Activated T-helper 1 cell treated with Interleukin-2 at 50 U/mL for 16 hours (primary cell): ENCODE measurements at places on chromosomes 7 and 10.

DNA sequence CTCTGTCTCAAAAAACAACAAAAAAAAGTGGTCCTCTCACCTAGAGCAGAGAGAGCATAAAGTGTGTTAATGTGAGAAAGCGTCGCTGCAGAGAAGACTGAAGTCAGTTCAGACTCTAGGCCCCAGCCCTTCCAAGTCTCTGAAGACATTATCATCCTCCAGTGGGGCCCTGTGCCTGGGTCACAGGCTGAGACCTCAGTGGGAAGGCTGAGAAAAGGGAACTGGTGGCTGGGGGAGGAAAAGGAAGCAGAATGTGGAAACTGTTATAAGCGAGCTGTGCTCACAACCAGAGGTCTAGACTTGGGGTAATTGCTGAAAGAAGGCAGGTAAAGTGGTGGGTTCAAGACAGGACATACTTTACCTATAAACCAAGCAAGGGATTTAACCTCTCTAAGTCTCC, 4.9 kb upstream of the RRP12 start:
- no peak for DNase-seq

DNA sequence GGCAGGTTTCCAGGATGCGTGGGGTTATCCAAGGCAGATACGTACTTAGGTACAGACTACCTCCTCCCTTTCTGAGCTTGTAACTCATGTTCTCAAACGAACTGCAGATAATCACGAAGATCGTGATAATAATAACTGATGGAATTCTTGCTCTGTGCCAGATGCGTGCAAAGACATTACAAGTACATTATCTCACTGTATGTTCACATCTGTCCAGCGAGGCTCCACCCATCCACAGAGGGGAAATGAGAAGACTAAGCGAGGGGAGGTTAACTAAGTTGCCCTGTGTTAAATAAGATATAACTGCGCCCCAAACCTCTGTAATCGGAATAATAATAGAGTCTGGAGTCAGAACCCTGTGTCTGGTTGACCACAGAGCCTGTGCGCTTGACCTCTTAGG, 1.9 kb downstream of the GALNT17 start:
- no peak for DNase-seq

DNA sequence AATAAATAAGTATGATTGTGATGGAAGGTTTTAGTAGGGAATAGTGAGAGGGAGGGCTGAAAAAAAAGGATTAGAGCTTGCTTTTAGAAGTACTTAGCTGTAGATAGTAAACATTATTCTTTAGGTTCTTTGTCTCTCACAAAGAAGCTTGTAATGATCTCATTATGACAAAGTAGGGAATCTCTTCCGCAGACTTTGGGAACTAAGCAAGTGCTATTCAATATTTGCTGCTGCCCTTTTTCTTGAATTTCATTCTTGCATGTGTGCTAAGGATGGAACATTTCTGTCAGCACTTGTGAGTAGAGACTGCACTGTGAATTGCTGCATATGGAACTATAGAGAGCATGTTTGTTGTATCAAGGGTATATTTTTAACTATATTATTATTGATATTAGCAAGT, 173.4 kb downstream of the ST7 start:
- no peak for DNase-seq

- no peak for DNase-seq
Measured at GRCh38 chr7:128265906-128266300, 24.8 kb downstream of the LEP start.

DNA sequence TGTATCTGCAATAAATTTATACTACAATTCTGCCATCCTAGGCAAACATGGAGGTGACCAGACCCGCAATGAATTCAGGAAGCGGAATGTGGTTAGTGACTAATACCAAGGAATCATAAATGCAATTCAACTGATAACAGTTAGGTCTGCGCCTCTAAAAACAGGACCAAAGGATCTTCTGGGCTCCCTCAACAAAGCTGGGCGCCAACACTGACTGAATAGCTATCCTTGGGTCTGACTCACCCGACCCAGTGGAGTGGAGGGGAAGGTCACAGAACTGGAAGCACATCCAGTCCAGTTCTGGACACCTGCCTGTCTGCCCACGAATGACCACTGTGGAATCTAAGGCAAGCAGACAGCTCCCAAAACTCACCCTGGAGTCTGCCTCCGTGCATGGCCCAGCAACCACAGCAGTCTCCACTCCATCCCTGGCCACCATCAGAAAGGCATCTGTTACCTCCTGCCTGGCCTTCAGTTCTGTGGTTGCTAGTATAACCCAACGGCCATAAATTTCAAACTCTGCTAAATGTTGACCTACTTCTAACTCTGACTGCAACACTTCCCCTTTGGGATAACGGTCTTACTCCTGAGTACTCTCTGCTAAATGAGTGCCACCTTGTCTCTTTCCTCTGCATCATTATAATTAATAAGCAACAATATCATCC, 43.0 kb upstream of the DLX6 start:
- DNase-seq = no peak

GRCh38 chr7:15470825-15471668, 90.8 kb downstream of the AGMO start:
- no peak for DNase-seq

DNA sequence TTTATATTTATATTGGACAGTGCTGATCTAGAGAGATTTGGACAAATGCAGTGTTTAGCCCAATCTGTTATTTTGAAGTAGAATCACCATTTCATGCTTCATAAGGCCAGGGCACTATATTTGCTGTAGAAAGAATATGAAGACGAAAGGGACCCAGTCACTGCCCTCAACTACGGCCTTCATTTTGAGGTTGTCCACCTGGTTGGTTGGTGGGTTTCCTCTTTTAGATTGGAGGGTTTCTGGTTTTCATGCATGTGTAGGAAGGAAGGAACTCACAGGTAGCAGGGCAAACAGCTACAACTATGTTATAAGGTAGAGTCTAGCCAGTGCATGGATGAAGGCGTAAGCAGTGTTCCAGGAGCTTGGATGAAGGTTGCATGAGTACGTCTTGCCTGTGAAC, 56.3 kb downstream of the ARID5B start:
- no peak for DNase-seq

- no peak for DNase-seq
Measured at GRCh38 chr7:1478480-1478879, 19.2 kb upstream of the MICALL2 start.

DNA sequence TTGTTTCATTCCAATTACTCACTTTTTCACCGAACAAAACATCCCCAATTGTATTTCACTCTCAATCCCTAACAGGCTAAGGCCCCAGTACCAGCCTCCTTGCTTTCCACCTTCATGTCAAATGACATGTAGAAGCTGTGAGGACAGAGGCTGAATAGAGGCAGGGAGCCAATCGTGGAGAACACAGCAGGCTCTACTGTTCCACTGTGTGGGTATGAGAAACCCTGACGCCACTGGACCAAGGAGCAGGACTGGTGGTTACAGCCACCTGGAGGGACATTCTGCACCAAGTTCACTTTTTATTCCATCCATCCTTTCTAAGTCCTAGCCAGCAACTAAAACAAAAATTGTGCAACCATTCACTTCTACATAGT, 502.8 kb downstream of the SORCS1 start:
- DNase-seq = no peak

- DNase-seq = no peak
Measured at GRCh38 chr7:28086198-28086597, 94.4 kb downstream of the JAZF1 start.

GRCh38 chr10:70832221-70832620, 16.5 kb downstream of the SGPL1 start:
- DNase-seq = no peak

GRCh38 chr7:66310620-66311019, 105.5 kb downstream of the TPST1 start:
- no peak for DNase-seq

- no peak for DNase-seq
Measured at GRCh38 chr7:14751461-14751860, 151.1 kb downstream of the DGKB start.

DNA sequence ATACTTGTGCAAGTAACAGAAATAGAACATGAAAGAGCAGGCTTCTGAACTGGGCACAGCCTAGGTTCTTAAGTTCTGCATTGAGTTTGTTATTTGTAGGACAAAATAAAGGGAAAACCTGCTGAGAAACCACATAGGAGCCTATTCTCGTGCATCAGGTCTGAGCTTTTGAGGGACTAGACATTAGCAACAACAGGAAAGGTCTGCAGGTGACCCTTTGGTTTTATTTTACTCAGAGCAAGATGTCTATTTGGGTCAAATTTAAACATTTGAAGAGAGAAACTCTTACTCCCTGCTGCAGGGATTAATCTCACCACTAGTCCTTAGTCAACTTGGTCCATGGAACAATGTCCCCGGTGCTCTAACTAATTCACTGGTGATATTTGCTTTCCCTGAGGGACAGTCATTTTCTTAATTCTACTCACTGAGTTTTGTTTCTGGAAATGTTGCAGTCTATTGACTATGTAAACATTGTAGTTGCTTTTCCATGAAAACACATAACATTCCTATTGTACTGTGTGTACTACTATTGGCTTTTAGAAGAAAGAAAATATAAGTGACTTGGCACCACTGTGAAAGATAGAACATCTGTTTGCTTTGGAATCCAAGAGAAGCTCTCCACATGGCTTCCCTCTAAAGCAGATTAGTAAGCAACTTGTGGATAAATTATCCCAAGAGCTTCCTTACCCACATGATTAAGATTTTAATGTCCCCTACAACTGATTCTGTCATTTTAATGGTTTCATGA, 108.2 kb downstream of the CHRM2 start:
- DNase-seq = no peak

DNA sequence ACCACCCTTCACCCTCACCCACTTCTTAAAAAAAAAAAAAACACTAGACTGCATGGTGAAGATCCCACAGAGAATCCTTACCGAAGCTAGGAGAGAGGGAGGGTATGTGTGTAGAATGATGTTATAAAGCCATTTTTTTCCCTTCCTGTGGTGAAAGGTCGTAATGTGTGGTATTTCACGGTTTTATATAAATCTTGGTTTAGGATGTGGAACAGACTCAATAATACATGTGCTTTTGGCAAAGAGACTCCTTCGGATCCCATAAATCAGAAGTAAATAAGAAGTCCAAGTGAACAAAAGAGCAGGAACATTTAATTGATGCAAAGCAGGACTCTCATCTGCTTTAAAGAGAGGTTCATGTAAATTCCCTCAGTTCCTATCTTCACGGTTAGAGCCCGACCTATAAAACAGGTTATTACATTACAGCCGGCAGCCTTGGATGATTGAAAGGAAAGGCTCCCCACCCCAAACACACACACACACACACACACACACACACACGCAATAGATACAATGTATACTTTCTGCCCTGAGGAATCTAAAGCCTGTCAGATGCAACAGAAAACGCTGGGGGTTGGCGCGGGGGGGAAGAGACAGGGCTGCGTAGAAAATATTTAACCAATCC, 8.8 kb downstream of the DLX5 start:
- no peak for DNase-seq

- DNase-seq = no peak
Measured at GRCh38 chr10:73859784-73860491, 14.4 kb downstream of the CAMK2G start.

DNA sequence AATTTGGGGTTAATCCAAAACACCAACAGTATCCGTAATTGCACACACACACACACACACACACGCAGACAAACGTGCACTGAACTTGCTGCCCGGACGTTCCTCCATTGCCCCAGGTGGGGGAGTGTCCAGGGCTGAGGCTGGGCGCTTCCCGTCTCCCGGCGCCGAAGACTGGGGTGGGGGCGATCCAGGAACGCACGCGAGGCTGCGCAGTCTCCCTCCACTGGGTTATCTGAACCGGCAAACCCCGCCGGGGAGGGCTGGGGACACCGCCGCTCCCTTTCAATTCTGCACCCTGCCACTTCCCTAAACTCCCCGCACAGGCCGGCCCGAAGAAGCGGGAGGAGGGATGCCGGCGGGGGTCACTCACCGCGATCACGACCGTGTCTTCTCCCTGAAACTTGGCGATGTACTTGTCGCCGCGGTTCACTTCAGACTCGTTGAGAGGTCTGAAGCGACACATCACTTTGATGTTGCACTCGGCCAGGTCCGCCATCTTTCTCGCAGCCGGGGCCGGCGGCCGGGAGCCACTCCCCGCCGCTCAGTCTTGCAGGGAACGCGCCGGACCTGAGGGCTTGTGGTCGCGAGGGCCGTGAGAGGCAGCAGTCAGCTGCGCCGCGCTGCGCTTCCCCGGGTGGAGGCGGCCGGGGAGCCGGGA, 618 bp downstream of the KIF5B start:
- peak; percentile 41 for DNase-seq

DNA sequence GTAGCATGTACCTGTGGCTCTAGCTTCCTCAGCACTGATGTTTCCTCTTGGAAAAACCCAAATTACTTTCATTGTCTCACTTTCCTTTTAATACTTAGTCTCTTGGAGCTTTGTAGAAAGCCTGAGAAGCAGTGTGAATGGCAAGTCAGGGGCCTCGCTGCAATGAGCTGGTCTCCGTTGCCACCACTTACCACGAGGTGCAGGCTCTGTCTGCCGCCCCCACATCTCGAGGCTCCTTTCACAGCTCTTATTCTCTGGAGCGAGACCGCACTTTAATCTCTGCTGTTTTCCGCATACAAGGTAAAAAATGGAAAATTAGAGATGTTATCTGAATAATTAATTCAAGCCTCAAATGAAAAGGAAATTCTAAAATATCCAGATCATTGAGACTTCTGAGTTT, 186.2 kb downstream of the HECW1 start:
- no peak for DNase-seq

DNA sequence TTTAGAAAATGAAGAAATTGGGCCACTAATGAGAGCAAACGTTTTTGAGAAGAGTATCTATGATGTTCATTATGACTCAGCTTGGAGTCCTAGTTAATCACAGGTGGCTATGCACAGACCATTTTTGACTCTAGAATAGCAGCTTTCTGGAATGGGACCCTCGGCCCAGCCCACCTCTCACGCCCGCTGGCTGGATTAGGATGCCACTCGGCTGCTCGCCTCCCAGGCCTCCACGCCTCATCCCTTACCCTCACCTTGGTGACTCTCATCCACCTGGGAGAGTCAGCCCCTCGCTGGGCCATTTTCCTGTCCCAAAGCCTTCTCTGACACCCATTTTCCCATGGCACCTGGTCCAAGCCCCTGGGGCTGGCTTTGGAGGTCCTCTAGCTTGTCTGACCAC, 173.6 kb downstream of the ADAM12 start:
- no peak for DNase-seq

- no peak for DNase-seq
Measured at GRCh38 chr10:117464176-117464575, 78.4 kb upstream of the EMX2 start.
